BJ (cell line): ENCODE measurements at places on chromosomes 3 and 15.

DNA sequence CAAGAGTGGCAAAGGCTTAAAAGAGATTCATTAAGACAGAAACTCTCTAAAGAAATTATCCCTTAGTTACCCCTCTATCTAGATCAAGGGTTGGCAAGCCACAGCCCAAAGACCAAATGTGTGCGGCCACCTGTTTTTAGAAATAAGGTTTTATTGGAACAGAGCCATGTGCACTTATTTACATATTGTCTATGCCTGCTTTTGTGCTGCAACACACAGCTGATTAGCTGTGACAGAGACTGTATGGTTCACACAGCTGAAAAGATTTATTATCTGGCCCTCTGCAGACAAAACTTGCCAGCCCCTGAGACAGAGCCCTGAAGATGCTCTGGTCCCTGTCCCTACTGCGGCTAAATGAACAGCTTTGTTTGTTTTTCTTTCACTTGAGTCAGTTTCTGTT is 88.1 kb downstream of the ADAMTS9 start:
- no peak for DNase-seq

DNA sequence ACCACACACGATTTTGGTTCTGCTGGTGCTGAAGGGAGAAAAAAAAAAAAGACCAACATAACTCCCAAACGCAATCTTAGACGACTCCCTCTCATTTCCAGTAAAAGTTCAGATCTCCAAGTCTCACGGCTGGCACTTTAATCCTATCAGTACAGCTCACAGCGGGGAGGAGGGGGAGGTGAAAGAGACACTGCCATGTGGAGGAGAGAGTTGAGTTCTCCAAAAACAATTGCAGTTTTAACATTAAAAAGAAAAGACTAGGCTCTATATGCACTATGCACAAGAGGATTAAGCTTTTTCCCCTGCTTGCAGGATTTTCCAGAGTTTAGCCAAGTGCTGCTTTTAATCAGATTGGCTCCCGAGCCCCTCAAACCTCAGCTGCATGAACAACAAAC is 16.8 kb downstream of the BMF start:
- DNase-seq = no peak

DNA sequence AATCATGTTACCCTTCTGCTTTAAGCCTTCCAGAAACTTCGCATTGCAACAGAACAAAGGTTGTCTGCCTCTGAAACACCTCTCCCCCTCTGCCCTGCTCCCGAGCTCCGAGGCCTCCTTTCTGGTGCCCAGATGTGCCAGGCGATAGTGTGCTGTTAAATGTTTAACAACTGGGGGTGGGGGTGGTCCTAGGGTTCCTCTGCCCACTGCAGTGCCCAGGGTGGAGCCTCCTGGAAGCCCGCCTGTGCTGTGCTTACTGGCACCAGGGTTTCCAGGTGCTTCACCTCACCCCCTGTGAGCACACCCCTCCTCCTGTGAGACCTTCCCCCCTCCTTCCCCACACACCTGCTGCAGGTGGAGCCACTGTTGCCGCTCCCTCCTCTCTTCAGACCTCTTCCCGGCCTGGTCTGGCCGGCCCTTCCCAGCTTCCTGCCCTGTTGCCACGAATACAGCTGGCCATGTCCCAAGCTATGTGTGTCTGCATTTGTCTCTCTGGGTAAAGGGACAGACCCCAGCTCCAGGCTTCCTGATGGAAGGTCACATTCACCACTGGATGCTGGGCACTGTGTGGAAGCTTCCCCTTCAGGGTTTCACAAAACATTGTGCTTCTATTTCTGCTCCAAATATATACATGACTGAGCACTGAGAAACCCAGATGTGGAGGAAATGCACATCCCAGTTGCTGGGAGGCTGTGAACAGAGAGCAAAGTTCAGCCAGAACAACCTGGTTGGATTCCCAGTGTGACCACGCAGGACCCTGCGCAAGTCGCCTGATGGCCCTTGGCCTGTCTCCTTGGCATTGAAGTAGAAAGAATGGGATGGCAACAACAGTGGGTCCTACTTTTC is 37.2 kb downstream of the MGLL start:
- no peak for DNase-seq

DNA sequence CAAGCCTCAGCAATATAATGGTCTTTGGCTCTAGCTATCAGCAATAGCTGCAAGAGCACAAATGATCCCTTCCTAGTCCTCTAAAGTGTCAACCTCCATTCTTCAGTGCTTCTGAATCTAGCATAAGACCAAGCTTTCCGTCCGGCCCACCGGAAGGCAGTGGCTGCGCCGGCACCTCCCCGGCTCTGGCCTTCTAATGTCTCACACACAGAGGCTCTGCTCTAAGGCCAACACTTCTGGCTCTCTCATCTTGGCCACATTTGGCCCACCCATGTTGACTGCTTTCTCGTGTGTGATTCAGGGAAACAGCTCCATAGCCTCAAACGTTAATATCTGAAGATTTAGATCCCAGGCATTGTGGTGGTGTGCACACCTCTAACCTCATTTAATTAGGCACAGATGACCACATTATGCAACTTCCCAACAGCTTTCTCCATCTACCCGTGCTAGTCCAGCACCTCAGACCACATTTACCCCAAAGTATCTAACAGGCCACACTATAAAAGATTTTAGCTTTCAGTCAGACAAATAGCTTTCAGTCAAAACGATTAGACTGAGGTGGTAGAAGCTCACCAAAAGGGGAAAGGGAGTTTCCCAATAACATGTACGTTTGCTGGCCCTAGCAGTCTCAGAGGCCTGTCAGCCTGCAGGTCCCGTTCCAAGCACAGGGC is 19.3 kb downstream of the SLC51A start:
- DNase-seq = no peak

DNA sequence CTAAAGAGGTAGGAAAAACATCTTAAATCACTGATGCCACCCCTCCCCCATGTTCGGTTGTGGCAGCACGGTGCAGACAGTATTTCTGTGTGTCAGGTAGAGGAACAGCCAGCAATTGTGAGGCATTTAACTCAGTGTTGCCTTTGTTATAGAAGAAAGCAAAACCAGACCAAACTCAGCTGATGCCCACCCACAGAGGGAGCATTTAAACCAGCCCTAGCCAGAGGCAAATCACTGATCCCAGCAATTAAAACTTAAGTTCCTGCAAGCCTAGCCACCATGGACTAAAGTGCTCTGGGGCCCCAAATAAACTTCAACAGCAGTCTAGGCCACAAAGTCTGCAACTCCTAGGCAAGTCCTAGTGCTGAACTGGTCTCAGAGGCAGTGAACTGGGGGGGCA is 94.5 kb downstream of the CFAP20DC start:
- DNase-seq = no peak

- no peak for DNase-seq
These were observed 263.6 kb upstream of the GOLGA6L4 start for GRCh38 chr15:83971992-83972391.

GRCh38 chr3:194197981-194198695 is 62.2 kb downstream of the HES1 start:
- no peak for DNase-seq

- DNase-seq = no peak
These were observed 43.1 kb downstream of the DNAJB8 start for GRCh38 chr3:128423525-128424147.

- DNase-seq = no peak
These were observed 63.5 kb upstream of the KLF13 start for GRCh38 chr15:31262901-31263671.

DNA sequence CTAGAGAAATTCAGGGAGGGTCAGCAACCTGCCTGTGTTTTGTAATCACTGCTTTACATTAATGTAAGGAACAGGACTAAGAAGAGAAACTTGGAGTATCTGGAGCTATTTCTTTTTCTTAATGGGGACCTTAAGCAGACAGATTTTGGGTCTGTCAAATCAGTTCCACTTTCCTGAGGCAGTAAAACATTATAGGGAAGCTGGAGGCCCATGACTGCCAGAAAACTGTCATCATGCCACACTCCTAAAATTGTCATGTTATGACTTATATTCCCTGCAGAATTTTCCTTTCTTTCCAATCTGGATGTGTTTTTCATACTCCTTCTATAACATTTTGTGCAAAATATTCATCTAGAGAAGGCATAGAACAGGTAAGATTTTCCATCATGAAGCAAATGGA is 28.8 kb downstream of the DGKG start:
- DNase-seq = no peak
